Stimulated activated memory B cell treated with anti-CD40 and anti-IgM and Interleukin-4, amounts not matched to agents 10 μg/mL and 1 μg/mL and 100 μg/mL, for 72 hours (primary cell): ENCODE measurements at places on chromosomes 1 and 21.
A peak's percentile ranks its signal among the peaks of the same experiment; 100 is the strongest.

DNA sequence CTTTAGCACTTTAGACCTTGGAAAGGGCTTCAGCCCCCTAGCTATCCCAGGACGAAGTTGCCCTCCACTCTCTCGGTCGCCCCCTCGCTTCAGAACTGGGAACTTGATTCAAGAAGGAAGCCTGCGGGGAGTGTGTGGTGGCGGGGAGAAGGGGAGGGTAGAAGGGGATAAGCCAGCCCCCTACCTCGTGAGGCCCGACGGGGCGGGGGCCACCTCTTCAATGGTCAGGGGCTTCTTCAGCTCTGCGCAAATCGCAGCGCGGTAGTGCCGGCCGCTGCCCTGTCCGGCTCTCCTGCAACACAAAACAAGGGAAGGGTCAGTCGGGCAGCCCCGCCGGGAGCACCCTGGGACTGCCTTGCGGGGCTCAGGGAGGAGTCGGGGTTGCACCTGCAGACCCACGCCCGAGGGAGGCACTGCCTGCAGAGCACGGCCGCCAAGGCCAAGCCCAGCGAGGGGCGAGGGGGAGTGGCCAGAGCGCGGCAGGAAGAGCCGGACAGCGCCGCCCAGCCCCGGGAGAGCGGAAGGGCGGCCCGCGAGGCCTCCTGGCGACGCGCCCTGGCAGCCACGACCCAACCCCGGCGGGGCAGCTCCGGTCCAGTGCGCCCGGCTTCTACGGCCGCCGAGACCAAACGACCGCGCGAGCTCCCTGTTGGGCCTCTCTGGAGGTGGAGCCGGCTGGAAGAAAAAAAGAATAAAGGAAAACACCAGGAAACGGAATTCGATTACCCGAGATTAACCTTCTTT lies 56.2 kb upstream of the RASAL2 start:
- peak; percentile 16 for ATAC-seq

DNA sequence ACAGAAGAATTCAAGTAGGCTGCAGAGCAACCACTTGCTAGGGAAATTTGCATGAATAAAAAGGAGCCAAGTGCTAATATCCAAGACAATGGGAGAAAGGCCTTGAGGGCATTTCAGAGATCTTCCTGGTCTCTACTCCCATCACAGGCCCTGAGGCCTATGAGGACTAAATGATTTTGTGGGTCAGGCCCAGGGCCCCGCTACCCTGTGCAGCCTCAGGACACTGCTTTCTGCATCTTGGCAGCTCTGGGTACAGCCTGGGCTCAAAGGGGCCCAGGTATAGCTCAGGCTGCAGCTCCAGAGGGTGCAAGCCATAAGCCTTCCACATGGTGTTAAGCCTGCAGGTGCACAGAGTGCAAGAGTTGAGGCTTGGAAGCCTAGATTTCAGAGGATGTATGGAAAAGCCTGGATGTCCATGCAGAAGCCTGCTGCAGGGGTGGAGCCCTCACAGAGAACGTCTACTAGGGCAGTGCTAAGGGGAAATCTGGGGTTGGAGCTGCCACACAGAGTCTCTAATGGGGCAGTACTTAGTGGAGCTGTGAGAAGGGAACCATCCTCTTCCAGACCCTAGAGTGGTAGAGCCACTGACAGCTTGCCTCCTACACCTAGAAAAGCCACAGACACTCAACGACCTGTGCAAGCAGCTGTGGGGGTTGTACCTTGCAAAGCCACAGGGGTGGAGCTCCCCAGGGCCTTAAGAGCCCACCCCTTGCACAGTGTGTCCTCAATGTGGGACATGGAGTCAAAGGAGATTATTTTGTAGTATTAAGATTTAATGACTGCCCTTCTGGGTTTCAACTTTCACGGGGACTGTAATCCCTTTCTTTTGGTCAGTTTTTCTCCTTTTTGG lies 13.7 kb upstream of the ACTRT2 start:
- ATAC-seq = no peak

GRCh38 chr1:213474054-213474453 lies 423.0 kb downstream of the RPS6KC1 start:
- no peak for ATAC-seq

GRCh38 chr1:94541246-94542087 lies at the start of gene F3:
Gene F3, minus strand, starts transcription at chr1:94541759. Its CDS starts 123 bp downstream, at chr1:94541636.
- peak; percentile 78 for ATAC-seq

GRCh38 chr1:81797701-81798100 lies 3.0 kb upstream of the ADGRL2 start:
- no peak for ATAC-seq

DNA sequence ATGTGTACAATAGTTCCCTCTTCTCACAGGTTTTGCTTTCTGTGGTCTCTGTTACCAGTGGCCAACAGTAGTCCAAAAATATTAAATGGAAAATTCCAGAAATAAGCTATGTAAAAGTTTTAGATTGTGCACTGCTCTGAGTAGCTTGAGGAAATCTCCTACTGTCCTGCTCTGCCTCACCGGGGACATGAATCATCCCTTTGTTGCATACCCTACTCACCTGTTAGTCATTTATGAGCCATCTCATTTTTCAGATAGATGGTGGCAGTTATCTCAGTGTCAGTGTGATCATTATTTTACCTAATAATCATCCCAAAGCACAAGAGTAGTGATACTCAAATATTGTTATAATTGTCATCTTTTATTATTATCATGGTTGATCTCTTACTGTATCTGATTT lies 688.1 kb downstream of the PLA2G4A start:
- ATAC-seq = no peak

DNA sequence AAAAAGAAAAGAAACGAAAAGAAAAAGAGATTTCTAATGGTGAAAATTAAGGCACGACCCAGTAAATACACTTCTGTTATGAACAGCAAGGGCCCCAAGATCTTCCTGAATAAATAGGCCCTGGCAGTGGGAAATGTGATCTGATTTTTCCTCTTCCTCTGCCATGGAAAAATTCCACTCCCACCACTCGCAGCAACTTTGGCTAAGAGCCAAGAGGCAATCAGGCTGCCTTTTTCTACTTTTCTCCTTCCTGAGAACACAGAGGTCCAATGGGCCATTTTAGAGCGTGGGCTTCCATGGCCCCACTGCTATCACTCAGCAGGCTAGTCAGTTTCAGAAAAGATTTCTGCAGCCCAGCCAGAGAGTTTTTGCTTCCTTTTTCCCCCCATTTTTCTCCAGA lies 33.7 kb upstream of the AK4 start:
- ATAC-seq = no peak

GRCh38 chr1:42981871-42982270 lies 23.2 kb upstream of the SLC2A1 start:
- no peak for ATAC-seq

DNA sequence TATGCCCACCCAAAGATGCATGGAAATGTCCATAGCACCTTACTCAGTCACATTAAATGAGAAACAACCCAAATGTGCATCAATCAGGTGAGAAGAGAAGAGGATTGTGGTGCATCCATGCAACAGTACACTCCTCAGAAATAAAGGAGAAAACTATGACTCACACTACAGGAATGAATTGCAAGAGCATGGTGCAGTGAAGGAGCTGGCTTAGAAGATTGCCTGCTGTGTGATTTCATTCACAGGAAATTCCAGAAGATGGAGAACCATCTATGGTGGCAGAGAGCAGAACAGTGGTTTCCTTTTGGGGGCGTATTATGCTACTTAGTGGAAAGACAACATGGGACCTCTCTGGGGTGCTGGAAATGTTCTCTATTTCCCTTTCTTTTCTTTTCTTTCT lies 278.6 kb upstream of the AJAP1 start:
- no peak for ATAC-seq

- ATAC-seq = no peak
These were observed 317.0 kb downstream of the USP25 start for GRCh38 chr21:16046656-16047330.

DNA sequence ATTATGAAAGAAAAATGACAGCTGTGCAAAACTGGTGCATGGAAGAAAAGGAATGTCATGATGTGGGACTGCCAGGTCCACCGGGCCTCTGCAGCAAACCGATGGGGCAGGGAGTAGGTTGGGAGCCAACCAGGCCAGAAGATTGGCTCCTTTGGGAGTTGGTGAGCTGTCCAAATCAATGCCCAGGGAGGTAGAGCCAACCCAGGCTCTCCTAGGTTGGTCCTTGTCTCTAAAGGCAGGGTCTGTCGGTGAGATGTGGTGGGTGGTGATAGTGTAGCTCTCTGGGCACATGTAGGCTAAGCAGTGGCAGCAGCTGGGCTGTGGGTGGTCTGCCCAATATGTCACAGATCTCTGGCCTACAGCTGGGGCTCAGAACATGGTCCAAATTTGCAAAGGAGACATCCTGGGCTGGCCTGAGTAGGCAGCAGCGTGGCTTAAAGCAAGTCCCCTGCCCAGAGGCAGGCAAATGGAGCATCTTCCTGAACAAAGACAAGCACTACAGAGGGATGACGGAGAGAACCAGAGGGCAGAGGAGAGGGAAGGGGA lies 61.2 kb upstream of the PRDX6 start:
- no peak for ATAC-seq

DNA sequence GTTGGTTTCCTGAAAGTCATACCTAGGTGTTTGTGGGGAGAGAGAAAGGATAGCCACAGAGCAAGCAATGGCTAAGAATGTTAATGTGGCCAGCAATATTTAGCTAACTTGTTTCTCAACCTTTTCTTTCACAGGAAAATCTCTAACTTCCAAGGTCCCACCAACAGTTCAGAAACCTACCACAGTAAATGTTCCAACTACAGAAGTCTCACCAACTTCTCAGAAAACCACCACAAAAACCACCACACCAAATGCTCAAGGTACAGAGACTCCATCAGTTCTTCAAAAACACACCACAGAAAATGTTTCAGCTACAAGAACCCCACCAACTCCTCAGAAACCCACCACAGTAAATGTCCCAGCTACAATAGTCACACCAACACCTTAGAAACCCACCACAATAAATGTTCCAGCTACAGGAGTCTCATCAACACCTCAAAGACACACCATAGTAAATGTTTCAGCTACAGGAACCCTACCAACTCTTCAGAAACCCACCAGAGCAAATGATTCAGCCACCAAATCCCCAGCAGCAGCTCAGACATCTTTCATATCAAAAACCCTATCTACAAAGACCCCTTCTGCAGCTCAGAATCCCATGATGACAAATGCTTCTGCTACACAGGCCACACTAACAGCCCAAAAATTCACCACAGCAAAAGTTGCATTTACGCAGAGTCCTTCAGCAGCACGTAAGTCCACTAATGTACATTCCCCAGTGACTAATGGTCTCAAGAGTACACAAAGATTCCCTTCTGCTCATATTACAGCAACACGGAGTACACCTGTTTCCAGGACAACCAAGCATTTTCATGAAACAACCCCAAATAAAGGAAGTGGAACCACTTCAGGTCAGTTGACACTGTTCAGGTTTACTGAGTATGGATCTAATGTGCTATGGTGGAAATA lies 15.3 kb downstream of the CD55 start:
- peak; percentile 91 for ATAC-seq

GRCh38 chr1:226985239-226985838 lies 45.2 kb downstream of the COQ8A start:
- no peak for ATAC-seq

- ATAC-seq = no peak
These were observed 51.6 kb downstream of the FAM163A start for GRCh38 chr1:179794669-179795068.

DNA sequence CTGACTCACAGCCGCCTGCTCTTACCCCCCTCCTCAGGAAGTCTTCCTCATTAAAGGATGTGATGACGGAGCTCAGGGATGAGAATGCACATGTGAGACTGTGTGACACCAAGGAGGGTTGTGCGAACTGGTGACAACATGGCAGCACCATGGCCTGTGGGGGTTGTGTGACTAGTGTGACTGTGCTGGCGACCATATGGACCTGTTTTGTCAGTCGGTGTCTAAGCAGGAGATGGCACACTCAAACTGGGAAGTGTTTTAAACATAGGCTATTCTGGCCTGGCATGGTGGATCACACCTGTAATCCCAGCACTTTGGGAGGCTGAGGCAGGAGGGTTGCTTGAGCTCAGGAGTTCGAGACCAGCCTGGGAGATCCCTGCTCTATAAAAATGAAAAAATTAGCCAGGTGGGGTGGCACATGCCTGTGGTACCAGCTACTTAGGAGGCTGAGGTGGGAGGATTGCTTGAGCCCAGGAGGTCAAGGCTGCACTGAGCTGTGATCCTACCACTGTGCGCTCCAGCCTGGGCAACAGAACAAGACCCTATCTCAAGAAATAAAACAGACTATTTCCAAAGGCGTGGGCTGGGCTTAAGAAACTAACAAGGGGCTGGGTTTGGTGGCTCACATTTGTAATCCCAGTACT lies 7.4 kb downstream of the TRNP1 start:
- ATAC-seq = no peak

- ATAC-seq = no peak
These were observed at the start of gene GBP6 for GRCh38 chr1:89363638-89364536. Gene GBP6, plus strand, starts transcription at chr1:89364059. Its CDS starts 4,493 bp downstream, at chr1:89368552.

DNA sequence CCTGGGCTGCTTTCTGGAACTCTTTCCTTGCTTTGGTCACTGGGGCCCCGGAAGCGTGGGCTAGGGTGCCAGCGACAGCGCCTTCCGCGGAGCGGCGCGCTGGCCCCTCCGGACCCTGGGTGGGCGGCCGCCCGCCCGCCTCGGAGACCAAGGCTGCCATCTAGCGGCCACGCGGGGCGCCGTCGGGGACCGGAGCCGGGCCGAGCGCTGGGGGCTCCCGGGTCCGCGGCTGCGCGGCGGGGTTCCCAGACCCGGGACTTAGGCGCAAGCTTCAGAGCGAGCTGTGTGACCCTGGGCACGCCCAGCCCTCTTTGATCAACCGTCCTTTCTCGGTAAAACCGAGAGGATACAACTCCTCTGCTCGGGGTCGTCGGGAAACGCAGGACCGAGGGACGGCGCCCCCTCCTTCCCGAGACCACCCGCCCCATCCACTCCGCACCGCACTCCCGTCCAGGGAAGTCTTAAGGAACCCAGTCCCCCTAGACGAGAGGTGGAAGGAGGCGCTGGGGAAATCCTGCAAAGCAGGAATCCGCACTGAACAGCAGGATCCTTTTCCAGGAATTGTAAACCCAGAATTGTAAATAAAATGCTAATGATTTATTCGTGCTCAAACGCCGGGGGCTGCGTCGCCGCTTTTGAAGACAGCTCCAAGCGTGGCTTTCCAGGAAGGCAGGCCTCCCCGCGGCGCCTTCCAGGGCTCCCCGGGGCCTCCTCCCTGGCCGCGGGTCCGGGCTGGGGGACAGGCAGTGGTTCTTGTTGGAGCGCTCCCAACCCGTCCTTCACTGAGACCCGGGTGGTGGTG lies 41.2 kb downstream of the RRAGC start:
- ATAC-seq = peak; percentile 47

DNA sequence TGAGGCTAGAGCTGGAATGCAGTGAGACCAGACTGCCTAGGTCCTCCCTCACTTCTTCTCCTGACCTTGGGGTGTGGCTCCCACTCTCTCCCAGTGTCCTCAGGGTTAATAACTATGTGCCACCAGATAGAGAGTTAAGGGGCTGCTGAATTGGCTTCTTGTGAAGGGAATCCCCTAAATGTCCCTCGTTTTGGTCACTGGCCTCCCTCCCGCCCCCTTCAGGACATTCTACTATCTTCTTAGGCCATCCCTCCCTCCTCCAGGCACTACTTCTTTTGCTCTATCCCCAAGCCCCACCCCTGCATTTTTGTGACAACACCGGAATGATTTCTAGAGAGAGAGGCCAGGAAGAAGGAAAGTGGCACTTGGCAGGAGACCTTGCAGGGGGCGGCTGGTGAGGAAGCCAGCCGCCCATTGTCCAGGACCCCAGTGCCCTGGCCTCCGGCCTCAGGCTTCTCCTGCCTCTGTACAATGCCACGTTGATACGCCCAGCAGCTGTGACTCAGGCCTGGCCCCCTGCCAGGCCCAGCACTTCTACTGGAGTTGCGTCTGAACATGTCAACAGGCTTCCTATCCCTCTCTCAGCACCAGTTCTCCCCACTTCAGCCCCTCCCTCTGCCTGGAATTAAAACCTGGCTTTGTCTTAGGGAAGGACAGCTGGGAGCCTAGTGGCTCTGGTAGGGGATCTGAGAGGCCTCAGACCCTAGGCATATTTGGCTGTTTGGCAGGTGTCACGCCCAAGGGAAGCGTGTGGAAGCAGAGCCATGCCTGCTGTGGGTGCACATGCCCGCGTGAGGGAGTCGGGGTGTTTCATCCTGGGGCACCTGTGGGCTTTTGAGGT lies 9.1 kb downstream of the LMNA start:
- no peak for ATAC-seq
